ENCODE measurements at places on chromosomes 4 and X.

GRCh38 chr4:170729236-170729635, 639.5 kb upstream of the AADAT start:
- no peak for DNase-seq

DNA sequence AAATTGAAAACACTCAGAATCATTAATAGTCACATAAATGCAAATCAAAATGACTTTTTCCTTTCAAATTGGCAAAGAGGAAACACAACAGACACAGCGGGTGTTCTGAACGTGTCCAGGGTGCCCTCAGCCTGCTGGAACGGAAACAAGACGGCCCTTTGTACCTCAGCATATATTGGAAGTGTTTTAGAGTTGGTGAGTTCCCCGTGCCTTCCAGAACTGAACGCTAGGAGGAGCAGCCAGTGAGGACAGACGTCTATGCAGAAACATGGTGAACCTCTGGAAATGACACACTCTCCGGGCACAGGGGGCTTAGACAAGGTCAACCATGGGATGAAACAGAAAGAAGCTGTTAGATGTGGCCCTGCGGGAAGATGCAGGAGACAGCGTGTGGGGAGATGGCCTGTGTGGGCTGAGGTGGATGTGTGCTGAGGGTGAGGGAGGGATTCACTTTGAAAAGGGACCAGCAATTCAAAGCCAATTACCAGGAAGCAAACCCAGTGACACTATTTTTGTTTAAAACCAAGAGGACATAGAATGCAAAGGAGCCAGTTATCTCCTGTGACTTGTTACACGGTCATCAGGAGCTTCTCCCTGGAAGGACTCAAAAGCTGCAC, 40.4 kb downstream of the RNF212 start:
- DNase-seq, result peak; percentile 74

DNA sequence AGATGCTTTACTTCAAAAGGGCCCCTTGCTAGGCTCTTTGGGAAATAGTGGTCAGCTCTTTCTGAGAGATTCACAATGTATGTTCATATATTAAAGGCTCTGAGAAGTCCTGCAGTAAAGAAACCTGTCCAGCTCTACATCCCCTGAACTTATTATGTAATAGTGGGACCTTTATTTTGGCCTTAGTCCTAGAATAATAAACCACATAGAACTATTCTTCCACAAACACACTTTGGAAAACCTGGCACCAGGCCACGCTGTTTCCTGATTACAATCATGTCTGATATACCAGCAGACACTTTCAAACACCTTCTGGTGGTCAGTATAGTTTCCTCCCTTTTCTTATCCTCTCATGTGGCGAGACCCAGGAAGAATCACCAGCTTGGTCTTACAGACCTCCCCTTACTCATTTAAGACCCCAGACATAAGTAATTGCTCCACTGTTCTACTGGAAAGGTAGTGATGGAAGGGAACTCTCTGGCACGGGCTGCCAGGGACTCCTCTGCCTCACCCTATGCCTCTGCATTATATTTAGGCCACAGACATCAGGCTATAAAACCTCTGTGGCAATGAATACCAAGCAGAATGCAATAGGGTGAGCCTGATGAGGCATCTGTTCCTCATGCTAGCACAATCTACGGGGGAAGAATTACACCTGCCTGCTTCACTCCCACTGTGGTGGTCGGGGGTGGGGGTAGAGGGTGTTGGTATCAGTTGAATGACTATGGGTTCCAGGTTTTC, 5.7 kb upstream of the PPEF1 start:
- DNase-seq, result no peak

GRCh38 chr4:87044511-87045233, 109.9 kb downstream of the AFF1 start:
- DNase-seq, result no peak

DNA sequence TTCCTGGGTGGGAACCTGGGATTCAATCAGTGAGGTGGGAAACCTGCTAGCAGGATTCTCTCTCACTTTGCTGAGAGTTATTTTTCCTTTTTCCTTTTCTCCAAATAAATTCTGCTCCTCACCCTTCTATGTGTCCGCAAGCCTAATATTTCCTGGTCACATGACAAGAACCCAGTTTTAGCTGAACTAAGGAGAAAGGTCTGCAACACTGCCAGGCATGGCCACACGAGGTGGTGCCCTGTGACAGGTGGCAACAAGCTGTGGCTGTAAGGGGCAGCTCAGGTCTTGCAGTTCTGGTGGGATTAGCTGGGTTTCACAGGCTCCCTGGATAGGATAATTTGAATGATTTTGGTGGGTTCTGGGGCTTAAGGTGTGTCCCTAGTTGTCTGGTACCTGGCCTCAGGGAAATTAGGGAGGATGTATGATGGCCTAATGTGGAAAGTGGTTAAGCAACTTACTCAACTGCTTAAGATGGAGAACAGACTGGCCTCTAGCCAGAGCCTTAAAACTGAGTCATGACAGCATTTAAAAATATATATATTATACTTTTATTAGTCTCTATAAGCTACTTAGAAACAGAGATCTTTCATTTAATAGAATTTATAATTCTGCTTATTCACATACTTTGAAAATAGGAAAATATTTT, 215.0 kb downstream of the IL15 start:
- no peak for DNase-seq

DNA sequence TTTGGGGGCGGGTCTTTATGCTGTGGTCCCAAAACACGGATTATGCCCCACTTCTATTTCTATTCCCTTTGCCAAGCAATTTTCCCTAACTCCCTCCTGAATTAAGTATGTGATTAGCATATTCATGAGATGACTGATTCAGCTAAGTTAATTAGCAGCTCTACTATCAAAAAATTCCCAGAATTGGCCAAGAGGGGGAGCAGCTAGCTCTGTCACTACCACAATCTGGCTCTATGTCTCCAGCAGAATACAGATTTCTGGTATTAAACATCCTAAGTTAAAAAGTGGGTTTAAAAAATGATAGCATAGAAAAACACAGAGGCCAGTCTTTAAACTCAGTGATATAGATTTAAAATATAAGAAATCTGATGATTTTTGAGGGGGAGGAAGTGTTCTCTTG, 80.3 kb downstream of the GPC4 start:
- DNase-seq, result peak; percentile 1

DNA sequence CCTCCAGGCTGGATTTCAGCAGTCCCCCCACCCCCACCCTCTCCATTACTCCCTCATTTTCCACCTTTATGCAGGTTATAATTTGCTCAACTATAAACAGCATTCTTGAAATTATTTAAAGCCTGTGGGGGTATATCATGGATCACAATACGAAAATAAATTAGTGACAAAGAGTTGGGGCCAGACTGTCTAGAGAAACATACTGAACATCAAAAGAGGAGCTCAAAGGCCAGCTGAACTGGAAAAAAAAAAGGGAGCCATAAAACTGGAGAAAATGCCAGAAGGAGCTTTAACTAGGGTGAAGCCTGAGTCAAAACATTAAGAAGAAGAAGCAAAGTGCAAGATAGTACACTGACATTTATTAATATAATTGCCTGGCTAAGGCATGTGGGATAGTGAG, 137.8 kb downstream of the ANTXR2 start:
- no peak for DNase-seq

GRCh38 chrX:29555465-29556091, 659.8 kb upstream of the MAGEB2 start:
- DNase-seq, result peak; percentile 29

DNA sequence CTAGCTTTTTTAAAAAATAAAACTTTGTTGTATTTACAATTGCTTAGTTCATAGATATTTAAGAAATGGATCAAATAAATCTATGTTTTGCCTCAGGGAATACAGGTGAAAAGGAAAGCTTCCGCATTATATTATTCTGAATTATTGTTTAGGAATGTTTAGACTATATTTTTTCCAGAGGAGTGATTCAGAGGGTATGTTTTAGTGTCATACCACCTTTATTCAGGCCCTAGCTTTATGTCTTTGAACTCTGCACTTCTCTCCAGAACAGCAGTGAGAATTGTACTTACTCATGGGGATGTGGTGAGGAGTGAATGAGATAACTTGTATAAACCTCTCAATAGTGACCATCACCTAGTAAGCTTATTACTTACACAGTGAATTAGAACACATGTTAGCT, 14.0 kb downstream of the SLIT2 start:
- DNase-seq, result no peak

- peak; percentile 56 for DNase-seq
Observed at GRCh38 chrX:109774706-109775105, 41.6 kb upstream of the ACSL4 start.

DNA sequence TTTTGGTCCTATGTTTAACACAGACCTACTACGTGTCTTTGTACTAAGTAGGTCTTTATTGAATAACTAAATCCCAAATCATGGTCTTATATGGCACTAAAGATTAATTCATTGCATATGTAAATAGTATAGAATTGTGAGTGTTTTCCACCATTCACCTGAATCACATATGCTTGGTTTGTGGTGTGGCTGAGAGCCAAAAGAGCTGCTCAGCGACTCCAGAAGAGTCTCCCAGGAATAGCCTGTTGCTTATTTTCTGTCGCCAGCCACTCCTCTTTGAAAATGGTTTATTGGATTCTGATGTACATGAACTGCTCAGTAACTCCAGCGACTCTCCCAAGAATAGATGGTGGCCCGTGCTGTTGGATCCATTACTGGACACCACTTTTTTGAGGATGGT, 184.5 kb downstream of the CLCN4 start:
- DNase-seq, result no peak

DNA sequence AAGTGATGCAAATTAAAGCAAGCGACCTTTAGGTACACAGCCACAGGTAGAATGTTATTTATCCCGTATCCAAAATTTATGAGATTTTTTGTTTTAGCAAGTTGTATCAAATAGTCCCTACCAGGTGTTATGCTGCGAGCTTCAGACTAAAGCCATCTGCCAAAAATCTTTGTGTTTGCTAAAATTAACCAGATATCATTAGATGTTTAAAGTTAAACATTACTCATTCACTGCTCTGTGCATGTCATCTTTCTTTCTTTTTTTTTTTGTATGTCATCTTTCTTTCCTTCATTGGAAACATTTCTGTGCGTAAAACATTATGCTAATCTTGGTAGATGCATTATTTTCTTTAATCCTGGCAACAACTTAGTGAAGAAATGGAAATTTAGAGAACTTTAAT, 173.1 kb downstream of the FHIP1A start:
- DNase-seq, result no peak

DNA sequence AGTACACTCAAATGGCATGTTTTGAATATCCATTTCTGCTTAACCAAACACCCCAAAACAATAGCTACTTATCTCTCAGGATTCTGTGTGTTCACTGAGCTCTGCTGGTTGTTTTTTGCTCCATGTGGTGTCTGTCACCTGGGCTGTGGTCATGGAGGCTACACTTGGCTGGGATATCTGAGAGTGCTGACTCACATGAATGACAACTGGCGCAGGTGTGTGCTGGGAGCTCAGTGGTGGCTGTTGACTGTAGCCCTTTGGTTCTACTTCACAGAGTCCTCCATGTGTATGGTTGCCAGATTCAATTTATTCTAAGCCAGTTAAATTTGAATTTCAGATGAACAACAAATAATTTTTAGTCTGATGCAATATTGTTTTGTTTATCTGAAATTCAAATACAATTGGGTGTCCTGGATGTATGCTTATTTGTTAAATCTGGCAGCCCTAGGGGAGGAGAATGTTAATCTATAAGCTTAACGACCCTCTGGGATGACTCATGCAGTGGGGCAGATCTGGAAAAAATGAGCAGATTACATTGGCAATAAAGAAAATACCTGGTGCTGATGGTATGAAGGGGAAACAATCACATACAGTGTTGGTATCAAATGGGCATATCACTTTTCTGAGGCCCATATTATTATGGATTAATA, 28.2 kb upstream of the TCEAL4 start:
- DNase-seq, result no peak

GRCh38 chr4:133600008-133600407, 450.9 kb downstream of the PCDH10 start:
- DNase-seq, result no peak

- no peak for DNase-seq
Observed at GRCh38 chrX:115357326-115358120, 68.0 kb downstream of the LUZP4 start.

DNA sequence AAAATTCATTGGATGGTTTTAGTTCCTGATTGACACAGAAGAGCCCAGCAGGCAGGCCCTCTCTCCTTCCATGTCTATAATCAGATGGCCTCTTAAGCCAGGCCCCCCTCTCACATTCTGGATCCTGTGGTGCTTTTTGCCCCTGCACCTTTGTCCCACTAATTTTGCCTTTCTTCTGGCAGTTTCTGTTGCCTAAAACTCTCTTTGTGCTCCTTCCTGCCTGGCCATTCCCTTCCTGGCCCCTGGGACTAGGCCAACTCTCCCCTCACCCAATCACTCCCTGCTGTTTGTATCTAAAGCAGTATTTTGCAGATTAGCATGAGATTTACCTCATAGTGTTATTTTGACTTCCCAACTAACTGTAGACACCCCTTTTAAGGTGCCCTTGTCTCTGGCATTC, 42.7 kb upstream of the DDX3X start:
- no peak for DNase-seq

- no peak for DNase-seq
Observed at GRCh38 chrX:49037883-49038475, 5.2 kb downstream of the TFE3 start.

DNA sequence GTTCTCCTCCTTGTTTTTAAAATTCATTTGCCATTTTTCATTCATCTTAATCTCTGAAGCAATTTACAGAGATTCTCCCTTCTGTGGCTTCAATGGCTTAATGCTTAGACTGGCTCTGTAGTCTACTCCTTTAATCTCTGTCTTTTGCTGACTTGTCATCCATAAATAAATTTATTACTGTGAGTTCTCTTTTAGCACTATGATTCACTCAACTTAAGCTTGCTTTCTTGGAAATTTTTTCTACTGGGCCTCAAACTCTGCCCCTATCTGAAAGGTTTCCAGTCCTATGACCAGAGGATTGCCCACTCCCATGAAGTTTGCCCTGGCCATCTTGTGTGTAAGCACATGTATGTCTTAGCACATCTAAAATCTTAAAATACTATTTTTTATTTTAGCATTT, 251.1 kb downstream of the DCLK2 start:
- no peak for DNase-seq

- DNase-seq, result peak; percentile 44
Observed at GRCh38 chr4:3044870-3045819, 29.2 kb downstream of the HTT-AS start.
